ENCODE measurements at places on chromosomes 16 and 17.
A peak's percentile ranks its signal among the peaks of the same experiment; 100 is the strongest.

- DNase-seq: no peak
Observed at GRCh38 chr16:35194681-35195080, 1735.3 kb downstream of the TP53TG3F start.

DNA sequence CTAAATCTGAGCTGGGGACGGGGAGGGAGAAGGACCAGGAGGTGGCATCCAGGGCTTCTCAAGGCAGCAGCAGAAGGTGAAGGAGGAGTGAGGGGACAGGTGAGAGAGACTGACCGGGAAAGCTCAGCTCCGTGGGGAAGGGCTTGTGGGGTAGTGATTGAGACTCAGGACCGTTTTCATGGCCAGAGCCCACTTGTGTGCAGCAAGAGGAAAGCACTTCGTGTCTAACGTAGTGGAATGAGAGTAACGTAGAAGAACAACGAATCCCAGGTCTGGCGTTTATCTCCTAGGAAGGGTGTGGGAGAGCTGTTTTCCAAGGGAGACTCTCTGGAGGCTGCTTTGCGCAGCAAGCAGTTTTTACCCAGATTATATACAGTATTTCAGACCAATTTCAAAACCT is 1.3 kb upstream of the CDH3 start:
- no peak for DNase-seq

DNA sequence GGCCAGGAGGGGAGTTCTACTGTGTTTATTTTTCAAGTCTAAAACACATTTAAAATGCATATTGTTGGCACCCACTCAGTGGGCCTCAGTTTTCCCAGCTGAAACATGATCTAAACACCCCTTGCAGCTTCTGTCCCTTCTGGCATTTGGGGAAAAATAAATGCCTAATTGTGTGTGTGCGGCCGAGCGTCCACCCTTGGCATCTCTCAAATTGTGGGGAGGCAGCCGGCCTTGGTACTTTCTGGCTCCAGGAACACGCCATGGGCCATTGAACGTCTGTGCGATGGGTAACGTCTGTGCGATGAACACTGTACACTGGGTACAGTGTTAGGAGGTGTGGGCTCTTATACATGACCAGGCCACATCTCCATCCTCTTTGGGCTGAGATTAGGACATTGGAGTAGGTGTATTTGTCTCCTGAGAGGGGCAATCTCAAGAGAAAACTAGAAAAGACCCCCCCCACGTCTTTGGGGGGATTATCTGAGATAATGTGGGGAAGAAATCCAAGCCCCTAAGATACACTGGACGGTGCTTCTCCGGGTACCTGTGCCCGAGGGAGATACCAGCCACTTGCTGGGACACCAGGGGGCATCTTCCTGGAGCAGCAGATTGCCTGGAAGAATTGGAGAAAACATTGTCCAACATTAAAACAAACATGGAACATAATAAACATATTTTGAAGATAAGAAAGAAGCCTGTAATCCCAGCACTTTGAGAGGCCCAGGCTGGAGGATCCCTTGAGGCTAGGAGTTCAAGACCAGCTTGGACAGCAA is 54.9 kb downstream of the RAB11FIP4 start:
- no peak for DNase-seq

DNA sequence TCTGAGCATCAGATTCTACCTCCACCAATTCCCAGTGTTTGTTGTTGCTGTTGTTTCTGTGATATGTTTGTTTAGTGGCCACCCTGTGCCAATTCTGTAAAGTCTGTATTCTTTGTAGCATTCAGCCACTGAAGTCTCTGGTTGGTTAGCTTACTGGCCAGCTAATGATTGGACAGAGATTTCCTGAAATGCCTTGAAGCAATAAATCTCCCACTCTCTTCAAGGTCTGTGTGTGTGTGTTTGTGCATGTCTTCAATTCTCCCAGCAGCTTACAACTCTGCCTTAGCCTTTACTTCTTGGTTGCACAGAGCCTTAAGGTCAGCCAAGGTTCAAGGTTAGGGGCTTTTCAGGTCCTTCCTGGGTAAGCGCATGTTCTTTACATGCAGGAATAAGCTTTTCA is 38.2 kb downstream of the PRPSAP2 start:
- DNase-seq: no peak

GRCh38 chr16:1531638-1531910 is 1.9 kb upstream of the TMEM204 start:
- DNase-seq: no peak

- no peak for DNase-seq
Observed at GRCh38 chr16:53071748-53072301, 17.0 kb downstream of the CHD9 start.

GRCh38 chr16:13839577-13839976 is 80.4 kb upstream of the ERCC4 start:
- DNase-seq: no peak

DNA sequence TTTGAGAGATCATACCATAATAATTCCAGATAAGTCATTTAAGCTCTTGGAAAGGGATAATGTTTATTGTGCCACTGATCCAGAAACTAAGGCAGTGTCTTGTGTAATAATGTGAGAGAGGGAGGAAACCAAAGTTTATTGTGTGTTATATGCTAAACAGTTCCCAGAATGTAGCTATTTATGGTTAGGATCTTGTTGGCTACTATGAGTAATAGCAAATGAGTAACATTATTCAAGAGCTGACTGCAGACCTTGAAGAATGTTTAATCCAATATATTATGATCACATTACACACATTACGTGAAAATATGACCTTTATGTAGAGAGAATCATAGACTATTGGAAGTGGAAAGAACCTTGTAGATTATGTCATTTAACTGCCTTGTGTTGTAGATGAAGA is 139.5 kb downstream of the BCAS3 start:
- peak; percentile 82 for DNase-seq

- DNase-seq: peak; percentile 60
Observed at GRCh38 chr16:81997738-81998137, 13.5 kb downstream of the SDR42E1 start.

DNA sequence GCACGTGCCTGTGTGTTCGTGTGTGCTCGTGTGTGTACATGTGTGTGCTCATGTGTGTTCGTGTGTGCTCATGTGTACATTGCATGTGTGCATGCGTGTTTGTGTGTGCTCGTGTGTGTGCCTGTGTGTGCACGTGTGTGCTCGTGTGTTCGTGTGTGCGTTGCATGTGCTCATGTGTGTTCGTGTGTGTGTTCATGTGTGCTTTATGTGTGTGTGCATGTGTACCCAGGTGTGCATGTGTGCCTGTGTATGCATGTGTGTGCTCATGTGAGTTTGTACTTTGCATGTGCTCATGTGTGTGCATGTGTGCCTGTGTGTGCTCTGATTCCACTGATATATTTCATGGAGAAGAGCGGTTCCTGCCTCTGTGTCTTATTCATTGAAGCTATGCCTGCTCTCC is 265.5 kb downstream of the FOXL1 start:
- DNase-seq: no peak
